ENCODE measurements at places on chromosomes 4 and X. TPM values are rescaled to one million over a fixed set of nuclear protein-coding genes. Genes with fewer than 3 reads are reported as not detected.

Gene STOX2
- not detected for total RNA-seq

Gene NPY2R
- total RNA-seq, result not detected

Gene GABRB1
- total RNA-seq, result not detected

Gene FAT4
- 0.04 TPM for total RNA-seq

DNA sequence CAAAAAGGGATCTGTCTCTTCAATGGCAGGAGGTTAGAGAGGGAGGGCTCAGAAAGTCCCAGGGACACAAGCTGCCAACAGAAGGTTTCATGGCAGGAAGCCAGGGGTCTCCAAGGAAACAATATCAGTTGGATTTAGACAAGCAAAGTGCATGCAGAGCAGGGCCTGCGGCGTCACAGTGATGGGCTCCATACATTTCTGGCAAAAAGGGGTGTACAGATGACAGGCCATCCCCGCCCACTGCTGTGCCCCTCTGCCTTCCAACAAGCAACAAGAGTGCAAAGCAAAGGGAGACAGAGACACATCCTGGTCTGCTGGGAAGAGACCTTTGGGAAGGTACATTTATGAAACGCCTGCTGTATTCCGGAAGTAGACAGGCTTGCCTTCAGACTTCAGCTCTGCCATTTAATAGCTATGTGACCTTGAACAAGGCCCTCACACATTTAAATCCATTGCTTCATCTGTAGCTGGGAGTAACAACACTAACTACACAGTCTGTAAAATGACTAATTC, 121.2 kb downstream of the AFAP1 start:
- no peak for DNase-seq

DNA sequence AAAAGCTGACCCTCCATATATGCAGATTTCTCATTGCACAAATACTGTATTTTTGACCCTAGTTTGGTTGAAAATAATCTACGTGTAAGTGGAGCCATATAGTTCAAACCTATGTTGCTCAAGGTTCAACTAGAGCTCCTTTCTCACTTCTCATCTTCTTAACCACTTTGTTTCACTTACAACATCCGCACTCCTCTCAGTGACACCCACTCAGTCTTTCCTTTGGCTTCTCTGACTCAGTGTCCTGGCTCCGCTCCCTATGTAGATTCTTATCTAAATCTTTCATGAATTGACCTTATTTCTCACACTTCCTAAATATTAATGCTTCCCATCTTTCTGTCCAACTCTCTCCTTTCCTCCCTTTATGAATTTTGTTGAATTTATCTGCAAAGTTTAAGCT, 32.9 kb upstream of the DKK2 start:
- DNase-seq, result no peak

- no peak for DNase-seq
These were observed 5.3 kb downstream of the PLXNB3 start for GRCh38 chrX:153769158-153769864.

DNA sequence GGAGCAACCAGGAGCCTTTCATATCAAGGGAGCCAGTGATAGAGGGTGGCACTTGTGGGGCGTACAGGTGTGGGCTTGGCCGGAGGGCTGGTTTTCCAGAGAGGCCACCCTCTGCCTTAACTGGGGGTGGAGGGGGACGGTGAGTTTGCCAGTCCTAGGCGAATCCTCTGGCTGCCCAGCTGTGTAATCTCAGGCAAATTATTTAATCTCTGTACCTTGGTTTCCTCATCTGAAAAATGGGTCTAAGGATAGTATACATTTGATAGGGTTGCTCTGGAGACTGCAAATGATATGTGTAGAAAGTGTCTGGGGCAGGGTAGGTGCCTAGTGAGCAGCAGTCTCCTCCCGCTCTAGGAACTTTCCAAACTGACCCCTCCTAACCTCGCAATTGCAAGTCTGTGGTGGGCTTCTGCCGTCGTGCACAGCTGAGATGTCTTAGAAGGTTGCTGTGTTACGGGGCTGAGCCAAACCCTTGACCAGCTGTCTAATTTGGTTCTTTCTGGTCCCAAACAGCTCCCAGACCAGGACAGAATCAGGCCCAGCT, 3.8 kb upstream of the CXCR3 start:
- no peak for DNase-seq

DNA sequence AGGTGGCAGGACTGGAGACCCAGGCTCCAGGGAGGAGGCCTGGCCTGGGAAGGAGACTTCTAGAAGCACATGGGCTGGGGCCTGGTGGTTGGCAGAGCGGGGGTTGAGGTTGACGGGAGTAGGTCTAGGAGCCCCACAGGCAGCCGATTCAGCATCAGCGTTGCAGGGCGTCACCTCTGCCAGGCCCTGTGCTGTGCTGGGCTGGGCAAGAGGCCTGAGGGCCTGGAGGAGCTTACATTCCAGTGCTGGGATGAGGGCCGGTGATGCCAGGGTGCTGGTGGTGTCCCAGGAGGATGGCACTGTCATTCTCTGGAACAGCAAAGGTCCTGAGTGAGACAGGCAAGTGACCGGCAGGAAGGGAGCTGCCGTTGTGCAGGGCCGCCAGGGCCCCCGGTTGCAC, 76.6 kb downstream of the SORCS2 start:
- DNase-seq, result no peak

- no peak for DNase-seq
These were observed 217.3 kb downstream of the CHRDL1 start for GRCh38 chrX:110578270-110578669.

DNA sequence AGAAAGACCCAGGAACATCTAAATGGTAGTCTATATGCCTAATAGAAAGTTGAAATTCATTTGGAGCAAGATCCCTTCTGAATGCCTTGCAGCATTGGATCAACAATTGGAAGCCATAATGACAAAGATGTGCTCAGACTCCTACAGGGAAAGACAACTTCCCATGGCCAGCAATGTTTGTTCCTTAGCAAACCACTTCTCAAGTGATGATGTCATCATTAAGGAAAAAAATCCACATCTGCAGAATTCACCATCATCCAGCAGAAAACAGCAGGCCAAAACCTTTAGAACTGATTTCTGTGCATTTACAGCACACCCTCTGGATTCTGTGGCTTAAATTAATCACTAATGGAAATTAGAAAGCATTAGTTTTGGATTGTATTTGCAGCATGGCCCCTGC, 82.4 kb upstream of the ZIC3 start:
- no peak for DNase-seq

DNA sequence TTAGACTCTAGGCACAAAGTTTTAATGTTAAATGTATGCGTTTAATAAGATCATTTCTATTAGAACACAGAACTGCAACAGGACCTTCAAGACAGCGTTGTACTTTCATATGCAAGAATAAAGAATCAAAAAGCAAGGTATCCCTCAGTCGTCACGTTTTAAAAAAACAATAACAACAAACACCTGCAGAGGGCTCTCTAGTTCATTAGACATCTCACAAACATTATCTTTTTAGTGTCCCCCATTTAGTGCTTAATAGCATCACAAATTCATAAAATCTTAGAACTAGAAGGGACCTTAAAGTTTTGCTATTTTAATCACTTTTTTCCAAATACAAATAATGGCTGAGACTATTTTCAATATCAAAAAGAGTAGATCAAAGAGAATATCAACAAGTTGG, 236.6 kb downstream of the DCHS2 start:
- DNase-seq, result no peak

GRCh38 chr4:98996765-98997068, 1.2 kb downstream of the METAP1 start:
- DNase-seq, result no peak

GRCh38 chr4:53779025-53779424, 187.7 kb upstream of the LNX1 start:
- DNase-seq, result no peak

DNA sequence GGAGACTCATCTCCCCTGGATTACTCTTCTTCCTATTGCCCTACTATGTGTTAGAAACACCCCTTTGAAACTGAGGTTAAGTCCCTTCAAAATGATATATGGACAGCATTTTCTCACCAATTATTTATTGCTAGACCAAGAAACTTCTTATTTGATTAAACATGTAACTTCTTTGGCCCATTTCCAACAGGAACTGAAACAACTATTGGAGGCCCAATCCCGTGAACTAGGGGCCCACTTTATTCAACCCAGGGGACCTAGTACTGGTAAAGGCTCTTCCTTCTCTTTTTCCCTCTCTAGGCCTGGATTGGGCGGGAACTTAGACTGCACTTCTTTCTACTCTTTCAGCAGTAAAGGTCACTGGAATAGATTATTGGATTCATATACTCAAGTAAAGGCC, 16.7 kb upstream of the COL25A1 start:
- no peak for DNase-seq

GRCh38 chr4:105128208-105128607, 18.5 kb upstream of the TET2 start:
- no peak for DNase-seq

DNA sequence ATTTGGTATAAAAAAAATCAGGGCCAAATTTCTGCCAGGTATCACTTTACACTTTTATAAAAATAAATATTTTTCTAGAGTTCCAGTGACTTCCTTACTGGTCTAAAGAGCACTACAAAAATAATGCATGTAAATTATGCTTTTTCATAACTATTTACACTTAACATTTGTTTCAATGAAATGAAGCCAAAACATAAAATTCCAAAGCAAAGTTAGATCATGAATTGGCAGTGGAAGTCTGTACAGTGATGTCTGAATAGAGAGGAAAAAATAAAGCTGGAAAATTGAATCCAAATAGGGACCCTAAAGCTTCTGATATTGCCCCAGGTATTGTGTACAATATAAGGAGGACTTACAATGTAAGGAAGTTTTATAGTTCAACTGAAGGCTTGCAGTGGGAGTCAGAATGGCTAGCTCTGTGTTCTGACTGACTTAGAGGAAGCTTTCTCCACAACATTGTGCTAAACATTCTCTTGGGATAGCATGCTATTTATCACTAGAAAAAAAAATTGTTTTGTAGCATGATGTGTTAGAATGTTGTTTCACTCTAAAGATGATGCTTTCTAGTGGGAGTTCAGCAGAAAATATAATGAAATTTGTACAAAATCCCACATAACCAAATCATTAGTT, 288.2 kb upstream of the UGT8 start:
- no peak for DNase-seq

GRCh38 chrX:111822191-111822590, 53.8 kb upstream of the TRPC5OS start:
- no peak for DNase-seq

DNA sequence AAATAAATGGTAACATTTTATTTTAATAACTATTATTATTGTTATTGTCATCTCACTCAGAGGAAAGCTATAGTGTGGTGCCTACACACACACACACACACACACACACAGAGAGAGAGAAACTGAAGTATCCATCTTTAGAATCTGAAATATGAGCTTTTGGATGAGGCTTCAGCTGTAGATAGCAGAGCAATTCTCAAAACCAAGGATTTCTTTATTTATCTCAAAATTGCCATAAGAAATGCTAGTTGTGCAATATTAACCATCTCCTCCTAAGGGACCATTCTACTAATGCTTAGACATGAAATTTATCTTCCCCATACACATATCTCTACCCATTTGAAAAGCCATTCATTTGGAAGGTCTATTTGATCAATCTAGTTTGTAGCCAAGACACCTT, 50.1 kb upstream of the SGMS2 start:
- no peak for DNase-seq

GRCh38 chrX:125826080-125826479, 340.0 kb downstream of the DCAF12L2 start:
- no peak for DNase-seq

DNA sequence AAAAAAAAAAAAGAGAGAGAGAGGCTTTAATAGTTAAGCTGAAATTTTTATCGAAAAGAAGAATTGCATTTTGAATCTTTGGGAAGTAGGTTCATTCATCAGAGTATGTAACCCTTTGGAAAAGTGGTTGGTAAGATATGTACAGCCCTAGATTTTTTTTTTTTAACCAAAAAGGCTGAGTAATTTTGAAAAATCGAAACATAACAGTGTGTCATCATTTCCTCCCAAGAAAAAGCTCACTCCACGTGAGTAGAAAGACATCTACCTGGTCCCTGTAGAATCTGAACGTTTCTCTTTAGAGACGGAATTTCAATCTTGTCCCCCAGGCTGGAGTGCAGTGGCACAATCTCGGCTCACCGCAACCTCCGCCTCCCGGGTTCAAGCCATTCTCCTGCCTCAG, 16.2 kb downstream of the SHOX start:
- no peak for DNase-seq

GRCh38 chr4:15898902-15899301, 39.6 kb downstream of the FGFBP1 start:
- no peak for DNase-seq

DNA sequence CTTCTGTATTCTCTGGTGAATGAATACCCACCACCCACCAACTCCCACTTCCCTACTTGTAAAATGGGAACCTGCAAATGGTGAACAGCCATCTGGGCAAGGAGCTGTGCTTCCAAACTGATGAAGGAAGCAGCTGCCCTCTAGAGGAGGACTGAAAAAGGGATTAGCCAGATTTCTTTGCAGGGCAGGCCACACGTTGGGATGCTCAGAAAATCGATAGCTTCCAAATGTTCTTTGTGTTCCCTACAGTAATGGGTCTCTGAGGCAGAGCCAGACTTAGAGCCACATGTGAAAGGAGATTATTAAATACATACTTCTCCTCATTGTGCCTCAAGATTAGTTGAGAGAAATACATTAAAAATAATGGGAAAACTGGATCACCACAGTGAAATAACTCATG, 39.3 kb upstream of the LPAR4 start:
- DNase-seq, result no peak

GRCh38 chrX:38066934-38067333, 60.6 kb downstream of the SYTL5 start:
- DNase-seq, result no peak

DNA sequence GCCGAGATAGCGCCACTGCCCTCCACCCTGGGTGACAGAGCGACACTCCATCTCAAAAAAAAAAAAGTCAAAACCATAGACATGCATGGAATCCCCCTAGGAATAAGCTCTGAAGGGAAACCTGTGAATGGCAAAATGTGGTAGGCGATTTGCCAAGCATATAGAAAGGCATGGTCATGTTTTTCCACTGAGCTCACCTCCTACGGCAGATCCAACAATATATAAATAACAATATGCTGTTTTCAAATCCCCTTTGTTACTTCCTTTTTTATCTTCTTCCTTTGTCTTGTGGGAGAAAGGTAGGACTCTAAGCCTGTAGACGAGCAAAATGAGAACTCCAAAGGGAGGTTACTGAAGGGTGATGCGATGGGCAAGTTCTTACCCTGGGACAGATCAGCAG, 219.0 kb downstream of the PALLD start:
- DNase-seq, result no peak
